ENCODE measurements at places on chromosomes 12 and 14. TPM values are rescaled to one million over a fixed set of nuclear protein-coding genes. Genes with fewer than 3 reads are reported as not detected.
A peak's percentile ranks its signal among the peaks of the same experiment; 100 is the strongest.

- no peaks in the 10 kb centered on the region for H3K4me1 ChIP-seq
- H3K4me3 ChIP-seq = no peak overlapping the region
- no peaks in the 10 kb centered on the region for H3K27me3 ChIP-seq
- no peaks in the 10 kb centered on the region for H3K36me3 ChIP-seq
- DNase-seq = no peak
Measured at GRCh38 chr12:86950043-86950442, 693.9 kb upstream of the MGAT4C start.

Gene TAS2R31
- total RNA-seq = 10.3 TPM

Gene PROX2
- total RNA-seq = 0.06 TPM

DNA sequence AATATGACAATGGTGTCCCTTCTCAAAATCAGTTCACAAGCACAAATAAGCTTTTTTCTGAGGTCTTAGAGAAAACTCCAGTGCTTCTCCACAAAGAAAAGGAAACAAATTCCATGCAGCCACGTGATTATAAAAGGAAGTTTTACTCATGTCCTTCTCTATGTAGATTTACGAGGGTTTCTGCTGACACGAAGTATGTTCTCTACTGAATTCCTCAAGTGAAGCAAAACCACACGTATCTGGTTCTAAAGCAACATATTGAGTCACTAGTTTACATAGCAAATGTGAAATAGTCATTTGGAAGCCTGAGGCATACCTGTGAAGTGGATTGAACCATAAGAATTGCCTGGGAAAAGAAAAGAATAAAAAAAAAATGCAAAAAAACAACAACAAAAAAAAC lies 31.9 kb downstream of the BMP4 start:
- no peak overlapping the region for H3K4me3 ChIP-seq
- no peaks in the 10 kb centered on the region for H3K4me1 ChIP-seq
- DNase-seq = no peak
- H3K36me3 ChIP-seq = no peaks in the 10 kb centered on the region
- no peak overlapping the region for H3K27ac ChIP-seq

DNA sequence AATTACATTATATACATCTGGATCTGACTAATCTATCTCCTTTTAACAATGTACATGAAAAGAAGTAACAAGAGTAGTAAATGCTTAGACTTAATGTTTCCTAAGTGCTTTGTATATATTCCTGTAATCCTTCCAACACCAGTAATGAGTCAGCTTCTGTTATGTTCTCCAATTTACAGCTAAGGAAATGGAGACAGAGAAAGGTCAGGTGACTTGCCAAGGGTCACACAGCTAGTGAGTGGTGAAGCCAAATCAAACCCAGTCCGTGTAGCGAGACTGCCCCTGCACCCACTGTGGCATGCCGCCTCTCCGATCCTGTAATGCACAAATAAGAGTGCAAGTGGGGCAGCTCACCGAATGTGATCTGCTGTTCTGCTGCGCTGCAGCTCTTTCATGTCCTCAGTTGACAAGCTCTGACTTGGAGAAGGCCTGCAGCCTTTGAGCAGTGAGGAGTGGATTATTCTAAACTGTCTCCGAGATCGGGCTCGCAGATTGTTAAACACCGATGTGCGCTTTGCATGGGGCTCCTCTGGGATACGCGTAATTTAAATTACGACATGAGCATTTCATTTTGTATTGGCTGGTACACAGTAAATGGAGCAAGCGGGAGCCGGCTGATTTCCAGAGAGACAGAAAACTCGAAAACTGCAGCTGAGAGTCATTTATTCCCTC lies 65.1 kb upstream of the KTN1 start:
- H3K4me1 ChIP-seq = peaks cover 6% of the 10 kb centered on the region
- no peaks in the 10 kb centered on the region for H3K27me3 ChIP-seq
- no peak overlapping the region for H3K4me3 ChIP-seq
- no peak overlapping the region for H3K27ac ChIP-seq
- no peak for DNase-seq
- H3K36me3 ChIP-seq = no peaks in the 10 kb centered on the region

Gene OTUB2
- 19.3 TPM for total RNA-seq

Gene OTX2
- not detected for total RNA-seq

DNA sequence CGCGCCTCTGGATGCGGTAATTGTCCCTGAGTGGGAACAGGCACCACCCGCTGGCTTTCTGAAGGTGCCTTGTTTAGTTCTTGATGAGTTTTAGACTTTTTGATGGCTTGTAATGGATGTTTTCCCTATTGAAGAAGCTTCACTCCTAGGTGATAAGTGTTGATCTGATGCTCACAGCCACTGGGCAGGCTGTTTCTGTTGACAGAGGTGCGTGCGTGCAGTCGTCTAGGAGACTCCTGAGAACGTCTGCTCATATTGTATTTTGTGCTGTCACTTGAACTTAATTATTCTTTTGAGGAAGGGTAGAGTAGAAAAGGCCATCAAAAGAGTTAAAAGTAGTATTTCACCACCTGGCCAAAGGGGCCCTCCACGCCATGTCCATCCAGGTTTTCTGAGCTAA lies 70.5 kb downstream of the EP400 start:
- no peak overlapping the region for H3K27ac ChIP-seq
- H3K36me3 ChIP-seq = no peaks in the 10 kb centered on the region
- no peak for DNase-seq
- H3K27me3 ChIP-seq = no peaks in the 10 kb centered on the region
- H3K4me3 ChIP-seq = no peak overlapping the region

GRCh38 chr14:99732436-99733210 lies 48.5 kb downstream of the CYP46A1 start:
- H3K36me3 ChIP-seq = no peaks in the 10 kb centered on the region
- H3K27ac ChIP-seq = no peak overlapping the region
- peaks cover 36% of the 10 kb centered on the region for H3K4me1 ChIP-seq
- no peak overlapping the region for H3K4me3 ChIP-seq
- DNase-seq = no peak

DNA sequence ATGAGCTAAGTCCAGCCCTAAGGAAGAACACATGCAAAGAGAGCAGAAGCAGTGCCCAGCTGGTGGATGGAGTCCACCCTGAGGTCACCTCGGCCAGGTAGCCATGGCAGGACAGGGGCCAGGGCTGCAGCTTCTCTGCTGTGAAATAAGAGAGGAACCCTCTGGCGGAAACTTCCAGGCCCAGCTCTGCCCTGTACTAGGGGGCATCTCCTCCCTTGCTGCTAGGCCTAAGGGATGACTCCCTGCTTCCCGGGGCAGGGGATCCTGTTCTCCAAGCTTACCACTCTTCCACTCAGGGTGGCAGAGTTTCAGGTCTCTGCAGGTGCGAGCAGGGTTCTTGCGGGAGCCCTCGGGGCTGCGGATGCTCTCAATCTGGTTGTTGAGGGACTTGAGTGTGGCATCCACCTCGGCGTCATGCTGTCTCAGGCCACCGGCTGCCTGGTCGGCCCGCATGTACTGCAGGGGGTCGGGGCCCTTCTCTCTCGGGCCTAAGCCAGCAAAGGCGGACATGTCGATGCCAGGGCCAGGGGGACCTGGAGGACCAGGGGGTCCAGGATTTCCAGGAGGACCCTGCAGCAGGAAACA lies 11.7 kb downstream of the TMEM106C start:
- no peaks in the 10 kb centered on the region for H3K36me3 ChIP-seq
- no peaks in the 10 kb centered on the region for H3K4me1 ChIP-seq
- no peak overlapping the region for H3K27ac ChIP-seq
- H3K27me3 ChIP-seq = no peaks in the 10 kb centered on the region
- no peak for DNase-seq
- H3K4me3 ChIP-seq = no peak overlapping the region

GRCh38 chr14:60723907-60724618 lies at the start of gene SIX4:
Gene SIX4, minus strand, starts transcription at chr14:60724351. Its CDS starts 277 bp downstream, at chr14:60724074.
- peak; percentile 78 for DNase-seq
- H3K4me3 ChIP-seq = peak within 1 kb of the TSS; percentile 75
- H3K27me3 ChIP-seq = no peaks in the 10 kb centered on the region
- no peaks in the 10 kb centered on the region for H3K4me1 ChIP-seq

DNA sequence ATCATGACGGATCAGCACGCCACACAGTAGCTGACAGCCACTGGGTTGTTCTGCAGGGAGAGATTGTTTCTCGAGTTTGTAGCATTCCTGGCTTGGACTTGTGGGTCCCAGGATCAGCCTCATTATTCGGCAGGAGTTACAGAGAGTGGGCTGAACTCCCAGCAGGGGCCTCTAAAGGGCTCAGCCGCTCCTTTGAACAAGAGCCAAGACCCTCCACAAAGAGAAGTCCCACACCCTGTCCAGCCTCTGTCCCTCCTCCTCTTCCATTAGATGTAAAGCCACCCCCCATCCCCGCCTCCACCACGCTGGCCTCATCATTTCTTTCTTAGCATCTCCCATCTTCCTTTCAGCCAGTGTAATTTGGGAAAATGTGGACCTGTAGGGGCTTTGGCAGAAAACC lies 96.7 kb upstream of the HSPB8 start:
- H3K27ac ChIP-seq = no peak overlapping the region
- H3K27me3 ChIP-seq = no peaks in the 10 kb centered on the region
- H3K4me3 ChIP-seq = no peak overlapping the region
- H3K36me3 ChIP-seq = no peaks in the 10 kb centered on the region

GRCh38 chr12:52486166-52487105 lies 6.6 kb downstream of the KRT6A start:
- no peaks in the 10 kb centered on the region for H3K27me3 ChIP-seq
- no peaks in the 10 kb centered on the region for H3K36me3 ChIP-seq
- no peaks in the 10 kb centered on the region for H3K4me1 ChIP-seq
- DNase-seq = no peak
- no peak overlapping the region for H3K4me3 ChIP-seq
- H3K27ac ChIP-seq = no peak overlapping the region

GRCh38 chr12:119730381-119730780 lies 62.4 kb downstream of the PRKAB1 start:
- no peak overlapping the region for H3K27ac ChIP-seq
- no peaks in the 10 kb centered on the region for H3K36me3 ChIP-seq
- no peak overlapping the region for H3K4me3 ChIP-seq
- DNase-seq = no peak
- no peaks in the 10 kb centered on the region for H3K27me3 ChIP-seq

Gene GATC
- total RNA-seq = 20.9 TPM

DNA sequence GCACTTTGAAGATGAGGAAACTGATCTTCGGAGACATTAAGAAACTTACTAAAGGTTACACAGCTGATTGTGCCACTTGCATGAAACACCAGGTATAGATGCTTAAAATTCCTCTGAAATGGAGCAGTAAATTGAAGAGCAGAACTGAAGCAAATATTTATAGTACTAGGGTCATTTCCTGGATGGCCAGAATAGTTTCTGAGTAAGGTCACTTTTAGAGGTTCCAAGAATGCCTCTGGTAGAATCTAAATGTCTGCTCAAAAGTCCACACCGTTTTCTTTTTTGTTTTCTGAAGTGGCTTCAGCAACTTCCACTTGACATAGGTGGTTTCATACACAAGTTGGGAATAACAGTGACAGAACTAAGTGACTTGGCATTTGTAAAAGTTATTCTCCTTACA lies 19.4 kb downstream of the TPH2 start:
- no peak overlapping the region for H3K27ac ChIP-seq
- no peaks in the 10 kb centered on the region for H3K27me3 ChIP-seq
- H3K36me3 ChIP-seq = no peaks in the 10 kb centered on the region

- DNase-seq = no peak
- no peaks in the 10 kb centered on the region for H3K27me3 ChIP-seq
- H3K4me1 ChIP-seq = peaks cover 36% of the 10 kb centered on the region
- no peaks in the 10 kb centered on the region for H3K36me3 ChIP-seq
- no peak overlapping the region for H3K4me3 ChIP-seq
Measured at GRCh38 chr12:94263905-94264561, 115.7 kb downstream of the PLXNC1 start.

DNA sequence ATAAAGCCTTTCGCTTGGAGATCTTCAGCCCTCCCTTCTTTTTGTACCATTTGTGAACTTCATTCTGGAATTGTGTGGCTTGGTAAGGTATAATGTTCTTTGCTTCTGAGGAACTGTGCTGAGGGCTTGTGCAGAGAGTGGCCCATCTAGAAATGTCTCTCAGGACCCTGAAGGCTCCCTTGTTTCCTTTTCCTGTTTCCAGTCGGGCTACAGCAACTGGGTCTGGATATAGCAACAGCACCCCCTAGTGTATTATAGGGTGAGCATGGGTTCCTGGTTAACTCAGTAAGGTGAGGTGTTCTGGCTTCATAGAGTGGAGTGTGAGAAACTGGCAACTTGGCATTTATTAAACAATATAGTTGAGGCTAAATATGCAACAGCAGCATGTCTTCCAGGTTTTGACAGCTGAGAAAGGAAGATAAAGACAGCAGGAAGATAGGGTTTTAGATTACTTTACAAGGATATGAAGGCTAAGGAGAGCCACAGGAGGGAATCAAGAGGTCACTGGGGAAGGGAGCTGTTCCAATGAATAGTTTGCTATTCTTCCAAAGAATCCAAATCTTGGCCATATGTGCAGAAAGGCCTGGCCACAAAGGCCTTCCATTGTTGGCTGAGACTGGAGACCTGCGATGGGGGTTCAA lies 49.1 kb upstream of the RNU6-8 start:
- no peaks in the 10 kb centered on the region for H3K27me3 ChIP-seq
- DNase-seq = peak; percentile 76
- H3K4me3 ChIP-seq = no peak overlapping the region
- H3K36me3 ChIP-seq = no peaks in the 10 kb centered on the region
- H3K27ac ChIP-seq = no peak overlapping the region

DNA sequence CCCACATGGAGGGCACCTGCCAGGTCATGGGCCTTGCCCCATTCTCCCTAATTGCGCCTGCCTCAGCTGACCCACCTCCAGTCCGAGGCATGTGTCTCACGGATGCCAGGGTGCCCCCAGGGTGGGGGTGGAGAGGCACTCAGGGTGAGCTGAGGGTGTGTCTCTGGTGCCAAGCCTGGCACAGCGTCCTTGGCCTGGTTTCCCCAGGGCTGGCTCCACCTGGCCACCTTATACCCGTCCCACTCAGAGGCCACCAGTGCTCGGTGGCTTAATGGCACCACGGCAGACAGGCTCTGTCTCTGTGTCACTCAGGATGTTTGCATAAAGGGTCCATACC lies 33.6 kb upstream of the TDRD9 start:
- no peaks in the 10 kb centered on the region for H3K27me3 ChIP-seq
- no peak overlapping the region for H3K4me3 ChIP-seq
- H3K4me1 ChIP-seq = no peaks in the 10 kb centered on the region
- no peak overlapping the region for H3K27ac ChIP-seq
- DNase-seq = no peak

DNA sequence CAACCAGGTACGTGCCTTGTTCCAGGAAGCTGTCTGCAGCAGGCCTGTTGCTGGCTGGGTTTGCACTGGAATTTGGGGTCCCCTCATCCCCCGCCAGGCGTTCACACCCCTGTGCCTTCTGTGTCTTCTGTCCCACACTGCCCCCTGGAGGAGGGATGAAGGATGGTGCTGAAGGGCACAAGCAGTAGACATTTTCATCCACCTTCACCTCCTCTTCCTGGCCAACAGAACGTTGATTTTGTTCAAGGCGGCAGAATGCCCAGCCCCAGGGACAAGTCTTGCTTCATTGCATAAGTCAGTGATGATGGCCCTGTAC lies 122.1 kb downstream of the CALM1 start:
- peak; percentile 56 for DNase-seq
- peaks cover 50% of the 10 kb centered on the region for H3K4me1 ChIP-seq
- no peaks in the 10 kb centered on the region for H3K27me3 ChIP-seq

DNA sequence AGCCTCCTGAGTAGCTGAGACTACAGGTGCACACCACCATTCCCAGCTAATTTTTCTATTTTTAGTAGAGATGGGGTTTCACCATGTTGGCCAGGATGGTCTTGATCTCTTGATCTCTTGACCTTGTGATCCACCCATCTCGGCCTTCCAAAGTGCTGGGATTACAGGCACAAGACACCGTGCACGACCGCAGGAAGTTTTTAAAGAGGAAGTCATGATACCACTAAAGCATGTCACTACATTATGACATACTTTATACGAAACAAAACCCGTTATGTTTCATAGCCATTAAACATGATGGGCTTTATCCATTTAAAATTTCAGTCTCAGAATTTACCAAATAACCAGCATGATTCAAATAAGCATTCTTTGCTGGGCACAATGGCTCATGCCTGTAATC lies 83.8 kb upstream of the DUSP6 start:
- DNase-seq = no peak
- H3K4me1 ChIP-seq = no peaks in the 10 kb centered on the region
- H3K4me3 ChIP-seq = no peak overlapping the region
- no peaks in the 10 kb centered on the region for H3K27me3 ChIP-seq

Gene PPP2R5C
- total RNA-seq = 106 TPM

Gene SOCS2
- total RNA-seq = 25.4 TPM

All from testis (tissue), 5 donors.